Nephron progenitor cell (in vitro differentiated cells): ENCODE measurements at places on chromosomes 1 and 21.
A peak's percentile ranks its signal among the peaks of the same experiment; 100 is the strongest.

GRCh38 chr1:64482720-64483119 is 12.8 kb downstream of the CACHD1 start:
- no peak for DNase-seq

DNA sequence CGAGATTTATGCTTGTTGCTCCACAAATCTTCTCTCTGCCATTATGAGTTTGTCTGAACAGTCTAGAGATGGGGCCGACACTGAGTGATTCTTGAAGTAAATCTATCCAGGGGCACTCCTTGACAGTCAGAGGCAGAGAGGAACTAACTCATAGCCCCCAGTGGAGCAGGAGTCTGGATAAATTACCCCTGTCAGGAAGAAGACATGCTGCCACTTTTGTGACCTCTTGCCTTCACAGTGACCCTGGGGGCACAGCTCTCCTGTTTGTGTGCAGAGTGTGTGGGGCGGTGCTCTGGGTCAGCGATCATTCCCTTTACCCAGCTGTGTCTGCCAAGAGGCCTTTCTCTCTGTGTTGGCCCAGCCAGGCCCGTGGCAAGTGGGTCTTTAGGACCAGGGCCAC is 29.5 kb downstream of the PEX14 start:
- peak; percentile 74 for DNase-seq

GRCh38 chr1:151799179-151800022 is 5.8 kb downstream of the LINGO4 start:
- DNase-seq: no peak

DNA sequence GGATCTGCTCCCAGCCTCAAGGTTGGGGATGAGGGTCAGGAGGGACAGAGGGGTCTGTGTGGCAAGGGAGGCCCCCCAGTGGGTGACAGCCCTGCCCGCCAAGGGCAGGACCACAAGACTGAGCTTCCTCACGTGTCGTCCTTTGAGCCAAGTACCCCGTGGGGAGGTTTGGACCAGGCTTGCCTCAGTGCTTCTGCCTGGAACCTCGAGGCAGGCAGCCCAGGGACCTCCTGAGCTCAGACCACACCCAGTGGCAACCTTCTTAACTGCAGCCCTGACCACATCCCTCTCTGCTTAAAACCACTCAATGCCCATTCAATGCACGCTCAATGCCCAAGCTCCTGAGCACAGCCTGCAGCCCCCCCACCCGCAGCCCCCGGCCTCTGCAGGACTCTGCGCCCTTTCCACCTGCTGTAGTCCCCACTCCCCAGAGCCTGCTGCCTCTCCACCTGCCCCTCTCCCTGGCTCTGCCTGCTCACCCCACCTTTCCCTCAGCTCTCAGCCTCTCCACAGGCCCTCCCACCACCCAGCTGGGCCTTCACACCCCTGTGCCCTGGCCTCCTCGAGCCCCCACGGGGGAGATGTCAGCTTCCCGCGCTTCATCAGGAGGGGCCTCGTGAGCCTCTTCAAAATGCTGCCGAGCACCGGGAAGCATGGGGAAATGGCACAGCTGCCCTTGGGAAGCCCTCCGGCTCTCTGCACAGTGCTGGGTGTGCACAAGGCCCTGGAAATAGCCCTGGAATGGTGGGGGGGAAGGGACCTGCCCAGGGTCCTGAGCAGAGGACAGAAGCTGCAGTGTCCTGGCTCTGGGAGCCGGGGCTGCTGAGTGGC is 129.3 kb upstream of the VAMP3 start:
- DNase-seq: peak; percentile 35

- no peak for DNase-seq
These were observed 240.2 kb upstream of the C1orf174 start for GRCh38 chr1:4140241-4140640.

DNA sequence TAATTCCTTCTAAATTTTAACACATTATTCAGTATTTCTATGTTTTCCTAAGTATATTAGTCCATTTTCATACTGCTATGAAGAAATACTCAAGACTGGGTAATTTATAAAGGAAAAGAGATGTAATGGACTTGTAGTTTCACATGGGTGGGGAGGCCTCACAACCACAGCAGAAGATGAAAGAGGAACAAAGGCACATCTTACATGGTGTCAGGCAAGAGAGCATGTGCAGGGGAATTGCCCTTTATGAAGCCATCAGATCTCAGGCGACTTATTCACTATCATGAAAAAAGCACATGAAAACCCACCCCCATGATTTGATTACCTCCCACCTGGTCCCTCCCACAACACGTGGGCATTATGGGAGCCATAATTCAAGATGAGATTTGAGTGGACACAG is 15.6 kb downstream of the GBP5 start:
- DNase-seq: no peak

- no peak for DNase-seq
These were observed 47.9 kb upstream of the NUF2 start for GRCh38 chr1:163273766-163274441.

- DNase-seq: no peak
These were observed 60.9 kb downstream of the SIPA1L2 start for GRCh38 chr1:232568906-232569553.

GRCh38 chr1:167737169-167737568 is 15.4 kb downstream of the MPZL1 start:
- DNase-seq: no peak

GRCh38 chr1:245094954-245095353 is 59.8 kb upstream of the KIF26B start:
- no peak for DNase-seq

GRCh38 chr21:30102871-30103270 is 63.7 kb downstream of the CLDN17 start:
- DNase-seq: no peak

GRCh38 chr1:101276818-101277217 is 40.0 kb downstream of the S1PR1 start:
- DNase-seq: no peak

DNA sequence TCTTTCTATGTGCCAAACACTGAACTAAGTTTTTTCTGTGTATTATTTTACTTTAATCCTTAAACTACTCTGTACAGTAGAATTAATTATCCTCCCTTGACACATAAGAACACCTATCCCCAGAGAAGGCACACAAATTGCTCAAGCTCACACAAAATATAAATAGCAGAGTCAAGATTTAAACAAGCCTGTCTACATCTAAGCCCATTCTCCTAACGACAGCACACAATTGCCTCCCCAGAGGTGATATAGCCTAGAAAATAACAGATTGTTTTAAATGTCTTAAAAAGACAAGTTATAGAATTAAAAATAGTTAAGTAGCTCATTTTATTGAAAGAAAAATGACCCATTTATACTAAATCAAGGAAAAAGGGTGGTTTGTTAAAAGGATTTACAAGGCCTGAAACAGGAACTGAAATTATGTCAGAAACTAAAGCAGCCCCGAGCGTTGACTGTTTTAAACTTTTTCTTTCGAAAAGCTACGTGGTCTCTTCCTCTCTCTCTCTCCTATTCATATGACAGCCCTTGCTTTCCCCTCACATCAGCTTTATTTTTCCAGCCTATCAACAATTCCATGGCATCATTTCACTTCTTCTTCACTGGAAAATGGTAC is 30.5 kb downstream of the TNFSF18 start:
- DNase-seq: no peak

DNA sequence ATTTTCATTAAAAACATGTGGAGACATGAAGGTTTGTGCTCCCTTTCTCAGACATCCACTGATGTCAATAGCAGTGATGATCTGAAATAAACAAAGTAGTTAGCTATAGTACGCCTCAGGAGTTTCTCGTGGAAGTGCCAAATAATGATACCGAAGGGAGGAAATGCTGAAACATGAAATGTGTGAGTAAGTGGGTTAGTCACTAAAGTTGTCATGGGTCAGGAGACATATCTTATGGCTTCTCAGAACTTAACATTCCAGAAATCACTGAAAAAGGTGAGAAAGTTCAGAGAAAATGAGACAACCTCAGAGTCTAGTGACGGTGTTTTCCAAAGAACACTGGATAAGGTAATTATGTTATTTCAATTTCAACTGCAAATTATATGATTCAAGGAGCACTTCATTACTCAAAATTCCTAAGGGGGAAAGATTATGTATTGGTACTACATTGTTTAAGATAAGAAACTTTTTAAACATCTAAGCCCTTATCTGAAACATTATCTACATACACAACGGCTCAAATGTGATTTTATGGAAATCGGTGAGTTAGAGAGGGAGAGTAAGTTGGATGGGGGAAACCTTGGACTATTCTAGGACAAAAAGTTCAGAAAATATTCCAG is 20.6 kb downstream of the NIBAN1 start:
- no peak for DNase-seq

GRCh38 chr1:153733970-153734369 is 6.1 kb downstream of the INTS3 start:
- no peak for DNase-seq

- no peak for DNase-seq
These were observed 86.6 kb downstream of the ASTN1 start for GRCh38 chr1:177077734-177078499.

DNA sequence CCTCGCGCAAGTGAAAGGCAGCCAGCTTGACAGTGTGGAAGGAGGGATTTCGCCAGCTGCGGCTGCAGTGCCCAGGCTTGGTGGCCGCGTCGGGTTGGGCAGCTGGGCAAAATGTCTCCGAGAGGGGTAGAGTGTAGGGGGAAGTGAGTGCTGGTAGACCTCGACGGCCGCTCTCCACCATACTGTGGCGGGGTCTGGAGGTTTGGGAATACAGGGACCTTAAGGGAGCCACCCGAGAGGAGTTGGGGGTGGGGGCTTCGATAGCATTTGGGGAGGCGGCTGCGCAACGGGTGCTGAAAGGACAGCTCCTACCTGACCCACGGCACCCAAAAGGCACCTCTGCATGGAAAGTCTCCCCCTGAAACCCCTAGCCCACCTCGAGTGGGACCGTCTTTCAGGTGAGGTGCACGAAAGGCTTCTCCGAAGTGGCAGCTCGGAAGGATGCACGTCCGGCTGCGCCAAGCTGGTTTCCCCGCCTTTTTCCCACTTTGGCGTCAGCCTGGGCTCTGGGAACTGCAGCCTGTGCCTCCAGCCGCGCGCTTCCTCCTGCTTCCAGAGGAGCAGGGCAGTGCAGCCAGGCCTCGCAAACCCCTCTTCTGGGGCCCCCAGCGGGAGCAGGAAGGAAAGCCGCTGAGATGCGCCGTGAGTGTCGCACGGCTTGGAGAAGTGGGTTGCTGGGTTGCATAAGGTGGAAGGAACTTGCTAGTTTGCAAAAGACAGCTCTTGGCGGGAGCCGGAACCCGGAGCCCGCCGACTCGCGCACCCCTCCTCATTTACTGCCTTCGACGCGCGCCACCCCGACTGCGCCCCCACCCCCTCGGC is 531 bp upstream of the HMGN2 start:
- peak; percentile 72 for DNase-seq

DNA sequence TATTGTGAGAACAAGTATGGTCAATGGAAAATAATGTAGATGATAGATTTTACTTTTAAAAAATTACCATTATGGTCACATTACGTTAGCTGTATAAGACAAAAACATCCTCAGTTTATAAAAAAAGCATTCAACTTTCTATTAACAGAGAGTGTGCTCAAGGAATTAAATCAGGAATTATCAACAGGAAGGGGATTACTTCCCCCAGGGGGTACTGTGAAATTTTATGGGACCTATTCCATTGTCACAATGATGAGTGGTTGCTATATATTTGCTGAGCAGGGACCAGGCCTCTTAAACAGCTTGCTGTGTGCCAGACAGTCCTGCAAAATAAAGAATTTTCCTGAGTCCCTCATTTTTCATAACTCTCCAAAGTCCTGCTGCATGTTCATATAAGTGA is 21.2 kb downstream of the JAM2 start:
- DNase-seq: no peak

- DNase-seq: no peak
These were observed 68.3 kb downstream of the SYF2 start for GRCh38 chr1:25163986-25164385.

- no peak for DNase-seq
These were observed 1154.6 kb downstream of the BRINP3 start for GRCh38 chr1:189323091-189323490.

DNA sequence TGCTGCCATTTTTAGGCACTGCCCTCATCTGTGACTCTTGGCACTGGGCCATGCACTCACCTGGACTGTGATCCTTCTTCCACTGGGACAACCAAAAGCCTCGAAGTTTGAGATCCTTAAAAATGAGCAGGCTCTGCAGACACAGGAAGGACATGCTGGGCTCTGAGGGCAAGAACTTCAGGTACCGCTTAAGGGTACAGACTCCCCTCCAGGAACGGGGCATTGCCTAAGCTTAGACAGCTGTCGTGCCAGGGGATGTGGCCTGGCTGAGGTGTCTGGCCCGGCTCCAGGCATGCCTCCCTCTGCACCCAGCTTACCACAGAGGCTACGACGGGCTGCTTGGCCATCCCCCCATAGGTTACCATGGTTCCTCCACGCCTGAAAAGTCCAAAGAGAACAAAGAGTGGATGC is 14.2 kb upstream of the SRSF4 start:
- no peak for DNase-seq

GRCh38 chr1:62110198-62110817 is 84.3 kb upstream of the L1TD1 start:
- no peak for DNase-seq

DNA sequence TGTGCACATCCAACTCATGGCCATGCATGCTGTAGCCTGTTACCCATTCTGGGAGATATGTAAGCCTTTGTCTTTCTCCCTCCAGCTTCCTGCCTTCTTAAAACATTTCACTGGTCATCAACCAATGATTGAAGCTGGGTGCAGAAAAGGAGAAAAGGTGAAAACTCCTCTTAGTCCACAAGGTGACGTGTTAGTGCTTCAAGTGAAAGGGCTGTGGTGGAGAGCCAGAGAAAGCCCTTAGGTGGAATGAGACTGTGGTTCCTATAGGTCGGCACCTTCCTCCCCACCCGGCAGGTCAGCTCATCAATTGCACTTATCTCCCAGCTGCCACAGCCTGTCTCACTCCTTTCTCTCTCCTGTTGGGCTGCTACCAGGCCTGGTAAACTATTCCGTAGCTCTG is 30.4 kb downstream of the ERG start:
- DNase-seq: no peak

GRCh38 chr21:35677298-35677841 is 383.0 kb downstream of the SETD4 start:
- no peak for DNase-seq
